ENCODE measurements at places on chromosomes 4 and X.

DNA sequence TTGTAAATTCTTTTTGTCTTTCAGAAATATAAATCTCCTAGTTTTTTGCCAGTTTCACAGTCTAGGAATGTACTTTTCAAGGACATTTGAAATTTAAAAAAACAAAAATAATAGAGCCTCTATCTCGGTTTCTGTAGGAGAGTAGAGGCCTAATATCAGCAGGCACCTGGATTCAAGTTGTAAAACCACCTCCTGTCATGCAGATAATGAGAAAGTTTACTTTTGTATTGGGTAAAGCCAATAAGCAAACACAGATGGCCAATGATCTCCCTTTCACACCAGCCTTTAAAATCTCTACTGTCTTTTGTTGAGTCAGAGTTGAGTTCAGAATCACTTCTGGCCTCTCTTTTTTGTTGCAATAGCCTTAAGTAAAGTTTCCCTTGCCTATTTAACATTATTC is 1499.9 kb downstream of the PCDH18 start:
- no peak for DNase-seq

DNA sequence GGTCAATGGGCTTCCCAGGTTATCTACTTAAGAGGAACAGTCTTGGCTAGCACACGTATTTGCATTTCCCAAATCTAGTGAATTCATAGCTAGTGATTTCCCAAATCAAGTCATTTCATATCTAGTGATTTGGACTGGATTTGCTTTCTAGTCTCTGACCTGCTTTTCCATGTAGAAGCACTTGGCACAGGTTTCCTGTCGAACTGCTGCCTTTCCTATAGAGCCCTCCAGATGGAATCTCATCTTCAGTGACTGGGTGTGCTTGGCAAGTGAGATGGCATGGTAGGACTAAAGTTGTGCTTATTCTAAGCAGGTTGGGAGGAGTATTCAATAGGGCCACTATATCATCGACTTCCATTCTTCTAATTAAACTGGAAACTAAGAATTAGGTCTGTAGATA is 94.7 kb downstream of the CCNG2 start:
- no peak for DNase-seq

- no peak for DNase-seq
Observed at GRCh38 chrX:37076983-37077382, 68.8 kb downstream of the FAM47C start.

DNA sequence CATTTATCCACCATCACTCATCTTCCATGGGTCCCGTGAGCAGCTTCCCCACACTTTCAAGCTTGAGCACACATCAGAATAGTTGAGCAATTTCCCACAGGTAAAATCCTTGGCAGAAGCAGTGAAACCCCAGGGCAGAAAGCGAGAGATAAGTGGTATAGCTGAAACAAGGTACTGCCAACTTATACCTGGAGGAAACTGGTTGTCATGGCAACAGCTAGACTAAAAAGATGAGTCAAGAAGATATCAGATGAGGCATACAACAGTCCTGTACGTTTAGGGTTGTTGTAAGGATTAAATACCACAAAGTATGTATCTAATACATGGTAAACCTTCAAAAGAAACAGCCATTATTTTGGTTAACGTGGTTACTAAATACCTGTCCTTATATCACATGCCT is 66.9 kb upstream of the PHOX2B start:
- no peak for DNase-seq

- no peak for DNase-seq
Observed at GRCh38 chr4:118086344-118086743, 52.1 kb downstream of the NDST3 start.

DNA sequence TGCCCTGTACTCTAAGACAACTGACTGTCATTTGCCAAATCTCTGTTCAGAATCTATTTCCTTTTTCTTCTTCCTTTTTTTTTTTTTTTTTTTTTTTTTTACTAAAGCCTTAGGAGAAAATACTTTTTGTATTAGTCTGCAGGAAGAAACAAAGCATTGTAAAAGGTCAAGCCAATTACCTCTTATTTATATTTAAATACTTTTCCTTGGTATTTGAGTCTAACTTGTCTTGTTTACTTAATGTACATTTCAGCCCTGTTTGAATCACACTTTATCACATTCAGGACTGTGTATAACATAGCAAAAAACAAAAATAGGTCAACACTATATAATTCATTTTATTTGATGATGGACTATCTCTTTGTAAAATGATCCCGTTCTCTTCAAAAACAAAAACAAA is 262.2 kb downstream of the RPA4 start:
- DNase-seq = no peak

DNA sequence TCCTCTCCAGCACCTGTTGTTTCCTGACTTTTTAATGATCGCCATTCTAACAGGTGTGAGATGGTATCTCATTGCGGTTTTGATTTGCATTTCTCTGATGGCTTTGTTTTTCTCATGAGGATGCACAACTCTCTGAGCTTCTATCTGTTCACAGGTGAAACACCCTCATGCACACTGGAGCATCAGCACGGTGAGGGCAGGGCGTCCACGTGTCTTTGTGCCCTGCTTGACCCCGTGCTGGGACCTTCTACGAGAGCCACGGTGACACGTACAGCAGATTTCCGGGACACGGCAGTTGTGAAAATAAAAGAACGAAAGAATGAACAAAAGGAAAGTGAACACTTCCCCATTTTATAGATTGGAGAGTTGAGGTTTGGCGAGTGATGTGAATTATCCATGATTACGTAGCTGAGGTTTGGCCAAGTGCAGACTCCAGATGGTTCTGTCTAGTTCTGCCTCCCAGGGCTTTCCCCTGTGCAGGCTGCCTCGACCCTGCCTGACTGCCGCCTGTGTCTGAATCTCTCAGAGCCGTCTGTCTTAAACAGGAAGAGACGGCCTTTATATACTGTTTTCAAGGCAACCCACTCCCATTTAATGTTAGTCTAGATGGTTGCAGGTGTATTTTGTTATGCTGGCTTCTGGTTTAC is 67.8 kb upstream of the SORBS2 start:
- DNase-seq = no peak

Measured in stimulated activated CD8-positive, alpha-beta memory T cell treated with anti-CD3 and anti-CD28 coated beads, Interleukin-2, amount 100 ng/mL, for 1 hour (primary cell).